CD4-positive, alpha-beta T cell treated with Interleukin-15 for 4 hours (primary cell): ENCODE measurements at places on chromosomes 6 and 20.

DNA sequence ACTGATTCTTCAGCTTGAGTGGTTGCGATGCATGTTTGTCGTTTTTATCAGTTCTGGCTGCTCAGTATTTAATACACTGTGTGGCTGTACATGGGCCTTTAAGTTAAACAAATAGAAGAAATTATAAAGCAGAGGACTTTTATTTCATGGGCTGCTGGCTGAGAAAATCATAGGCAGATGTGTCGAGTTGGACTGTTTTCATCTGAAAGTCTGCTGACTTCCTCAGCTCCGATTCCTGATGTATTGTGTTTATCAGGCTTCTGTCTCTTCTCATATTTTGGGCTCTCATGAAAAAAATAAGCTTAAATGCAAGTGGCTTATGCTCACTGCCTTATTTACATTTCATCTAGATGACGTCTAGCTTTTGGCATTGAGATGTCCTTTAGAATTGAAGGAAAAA lies 129.5 kb upstream of the GGTLC1 start:
- no peak for DNase-seq

DNA sequence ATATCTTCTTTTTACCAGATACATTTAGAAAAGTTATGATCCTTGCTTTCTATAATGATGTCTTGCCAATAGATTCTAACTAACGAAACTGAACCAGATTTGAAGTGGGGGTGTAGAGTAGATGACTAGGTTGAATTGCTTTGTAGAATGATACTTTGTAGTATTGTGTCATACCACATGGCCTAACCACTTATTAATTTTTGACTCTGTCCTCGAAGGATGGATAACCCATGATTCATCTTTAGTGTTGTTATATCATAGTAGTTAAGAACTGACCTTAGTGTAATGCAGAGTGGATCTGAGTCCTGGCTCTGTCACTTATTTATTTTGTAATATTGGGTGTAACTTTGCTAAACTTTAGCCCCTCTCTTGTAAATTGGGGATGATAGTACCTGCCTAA lies 4.5 kb downstream of the PHF3 start:
- no peak for DNase-seq

DNA sequence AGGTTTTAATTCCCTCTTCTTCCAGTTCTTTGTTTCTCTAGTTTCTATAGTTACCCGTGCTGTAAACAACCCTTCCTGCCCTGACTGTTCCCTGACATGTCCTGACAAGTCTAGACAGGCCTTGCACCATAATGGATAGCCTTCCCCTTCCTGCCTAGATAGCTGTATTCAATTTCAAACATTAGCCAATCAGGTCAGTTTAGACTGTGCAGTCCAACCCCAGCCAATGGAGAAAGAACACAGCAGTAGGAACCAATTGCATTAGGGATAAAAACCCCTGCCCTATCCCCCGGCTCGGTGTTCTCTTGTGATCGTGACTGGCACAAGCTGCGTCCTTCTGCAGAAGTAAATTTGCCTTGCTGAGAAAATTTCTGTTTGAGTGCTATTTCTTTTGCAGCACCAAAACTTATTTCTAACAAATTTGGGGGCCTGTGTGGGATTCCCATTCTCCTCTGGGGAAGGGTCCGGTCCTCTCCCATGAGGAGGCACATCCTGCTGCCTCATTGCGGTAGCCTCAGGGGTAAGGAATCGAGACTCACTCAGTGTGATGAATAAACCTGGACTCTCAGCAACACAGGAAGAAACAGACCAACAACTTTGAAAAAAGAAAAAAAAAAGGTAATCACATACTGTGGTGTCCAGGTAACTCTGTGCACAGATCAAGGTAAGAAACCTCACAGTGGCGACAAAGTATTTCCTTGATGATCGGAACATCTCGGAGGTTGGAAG lies 248.7 kb upstream of the ECI2 start:
- no peak for DNase-seq

- DNase-seq: no peak
These were observed 268.6 kb downstream of the DLL1 start for GRCh38 chr6:170022291-170022722.

- peak; percentile 43 for DNase-seq
These were observed 78.3 kb upstream of the CTNNBL1 start for GRCh38 chr20:37615340-37616109.

DNA sequence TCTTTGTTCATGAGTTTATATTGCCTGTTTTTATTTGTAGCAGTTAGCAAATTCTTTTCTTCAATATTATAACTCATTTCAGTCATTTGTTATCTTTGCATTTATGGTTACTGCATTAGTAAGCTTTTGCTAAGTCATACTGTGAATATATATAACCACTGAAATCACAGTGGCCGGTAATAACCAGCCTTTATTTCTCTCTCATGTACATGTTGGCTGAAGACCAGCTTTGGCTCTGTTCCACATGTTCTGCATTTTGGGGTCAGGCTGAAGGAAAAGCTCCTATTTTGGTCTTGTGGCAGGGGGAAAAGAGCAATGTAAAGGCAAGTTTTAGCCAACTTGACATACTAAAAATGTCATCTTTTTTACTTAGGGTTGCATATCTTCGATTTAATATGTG lies 276.3 kb downstream of the BCKDHB start:
- no peak for DNase-seq

GRCh38 chr20:34514897-34515483 lies 1.2 kb upstream of the DYNLRB1 start:
- DNase-seq: no peak

DNA sequence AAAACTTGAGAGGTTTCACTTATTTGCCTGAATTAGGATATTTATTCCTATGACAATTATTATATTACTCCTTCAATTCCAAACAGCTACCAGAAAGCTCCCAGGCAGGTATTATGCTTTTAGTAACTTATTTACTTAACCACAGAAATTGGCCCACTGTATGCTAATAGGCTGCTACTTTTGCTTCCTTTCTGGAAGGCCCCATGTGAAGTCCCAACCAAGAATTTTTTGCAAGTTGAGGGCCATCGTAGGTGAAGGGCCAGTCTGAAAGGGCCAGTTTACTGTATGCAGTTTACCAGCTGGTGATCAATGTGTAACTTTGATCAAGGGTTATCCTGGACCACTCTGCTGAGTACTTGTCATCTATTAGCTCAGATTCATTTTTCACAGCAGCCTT lies 45.0 kb downstream of the EDN1 start:
- DNase-seq: no peak

- no peak for DNase-seq
These were observed 188.5 kb downstream of the CDH4 start for GRCh38 chr20:61440548-61441055.

- DNase-seq: no peak
These were observed 319.7 kb upstream of the DEFB115 start for GRCh38 chr20:30937790-30938189.

GRCh38 chr20:63574156-63574828 lies at the start of gene HELZ2:
Gene HELZ2 (minus strand): TSS chr20:63574239. CDS start chr20:63572385, 1,854 bp downstream.
- peak; percentile 69 for DNase-seq

DNA sequence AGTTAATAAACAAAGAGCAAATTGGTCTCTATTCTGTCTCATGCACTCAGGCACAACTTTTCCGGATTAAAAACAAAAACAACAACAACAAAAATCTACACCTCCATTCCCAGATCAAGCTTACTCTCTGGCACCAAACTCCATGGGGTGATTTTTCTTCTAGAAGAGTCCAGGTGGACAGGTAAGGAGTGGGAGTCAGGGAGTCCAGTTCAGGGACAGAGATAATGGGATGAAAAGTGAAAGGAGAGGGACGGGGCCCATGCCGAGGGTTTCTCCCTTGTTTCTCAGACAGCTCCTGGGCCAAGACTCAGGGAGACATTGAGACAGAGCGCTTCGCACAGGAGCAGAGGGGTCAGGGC lies 437 bp upstream of the HLA-A start:
- no peak for DNase-seq

GRCh38 chr6:4914420-4915159 lies 89.2 kb downstream of the RPP40 start:
- no peak for DNase-seq

GRCh38 chr6:43895656-43896328 lies 125.8 kb downstream of the VEGFA start:
- no peak for DNase-seq

DNA sequence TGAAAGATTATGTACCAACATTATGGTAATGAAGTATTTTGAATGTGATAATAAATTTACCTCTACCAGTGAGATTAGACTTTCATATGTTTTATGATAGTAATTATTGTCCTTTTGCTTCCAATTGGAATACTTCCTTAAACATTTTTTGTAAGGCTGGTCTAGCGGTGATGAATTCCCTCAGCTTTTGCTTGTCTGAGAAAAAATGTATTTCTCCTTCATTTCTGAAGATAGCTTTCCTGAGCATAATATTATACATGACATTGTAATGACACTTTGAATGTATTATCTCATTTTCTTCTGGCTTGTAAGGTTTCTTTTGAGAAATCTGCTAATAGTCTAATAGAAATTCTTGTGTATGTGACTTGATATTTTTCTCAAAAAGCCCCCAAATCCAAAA lies 18.6 kb upstream of the EDN1 start:
- DNase-seq: no peak

- DNase-seq: no peak
These were observed 612.4 kb upstream of the IMPG1 start for GRCh38 chr6:76684875-76685274.

GRCh38 chr6:123418071-123418470 lies 218.7 kb downstream of the TRDN start:
- DNase-seq: no peak

DNA sequence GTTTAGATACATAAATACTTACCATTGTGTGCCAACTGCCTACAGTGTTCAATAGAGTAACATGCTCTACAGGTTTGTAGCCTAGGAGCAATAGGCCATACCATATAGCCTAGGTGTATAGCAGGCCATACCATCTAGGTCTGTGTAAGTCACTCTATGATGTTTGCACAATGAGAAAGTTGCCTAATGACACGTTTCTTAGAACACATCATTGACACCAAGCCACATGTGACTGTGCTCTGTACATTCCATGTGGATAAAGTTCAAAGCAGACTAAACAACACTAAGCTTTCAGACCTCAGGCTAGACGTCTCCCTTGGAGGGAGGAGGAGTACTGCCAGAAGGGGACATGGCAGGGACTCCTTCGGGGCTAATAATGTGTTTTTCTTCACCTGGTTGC lies 93.6 kb downstream of the KIF16B start:
- DNase-seq: no peak
